Activated T-helper 1 cell treated with Interleukin-2 at 50 U/mL for 16 hours (primary cell): ENCODE measurements at places on chromosomes 2 and 18.

- DNase-seq, result no peak
These were observed 351.1 kb downstream of the RND3 start for GRCh38 chr2:150136401-150136800.

- no peak for DNase-seq
These were observed 1289.7 kb downstream of the LRP1B start for GRCh38 chr2:140841141-140841540.

DNA sequence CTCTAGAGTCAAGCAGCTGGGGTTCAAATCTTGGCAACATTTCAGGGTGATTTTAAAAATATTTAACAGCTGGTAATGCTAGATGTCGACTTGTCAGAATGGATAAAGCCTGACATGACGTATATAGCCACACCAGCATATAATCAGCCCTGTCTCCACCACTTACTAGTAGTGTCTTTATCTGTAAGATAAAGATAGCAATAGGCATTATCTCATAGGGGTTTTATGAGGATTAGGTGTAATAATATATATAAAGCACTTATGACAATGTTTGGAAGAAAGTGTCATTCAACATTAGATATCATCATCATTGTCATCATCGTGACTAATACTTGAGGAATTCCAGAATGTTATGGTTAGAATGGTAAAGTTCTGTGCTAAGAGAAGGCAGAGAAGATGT lies 369.0 kb upstream of the CWC22 start:
- DNase-seq, result no peak

GRCh38 chr18:79453816-79454735 lies 58.3 kb downstream of the NFATC1 start:
- DNase-seq, result no peak

GRCh38 chr18:8373486-8373885 lies 235.8 kb upstream of the RAB12 start:
- no peak for DNase-seq

DNA sequence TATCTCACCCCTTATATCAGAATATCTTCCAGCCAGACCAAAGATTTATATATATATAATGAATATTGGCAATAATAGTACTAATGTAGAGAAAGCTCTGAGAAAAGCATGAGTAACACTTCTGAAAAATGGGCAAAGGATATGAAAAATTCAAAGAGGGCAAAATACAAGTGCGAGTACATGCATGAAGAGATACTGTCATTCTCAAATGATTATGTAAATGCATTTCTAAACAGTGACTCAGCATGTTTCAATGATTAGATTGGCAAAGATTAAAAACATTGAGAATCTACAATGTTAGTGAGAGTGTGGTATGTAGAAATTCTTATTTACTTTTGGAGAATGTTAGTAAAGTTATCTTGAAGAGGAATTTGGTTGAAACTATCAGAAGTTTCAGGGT lies 118.3 kb upstream of the NEDD4L start:
- DNase-seq, result no peak

DNA sequence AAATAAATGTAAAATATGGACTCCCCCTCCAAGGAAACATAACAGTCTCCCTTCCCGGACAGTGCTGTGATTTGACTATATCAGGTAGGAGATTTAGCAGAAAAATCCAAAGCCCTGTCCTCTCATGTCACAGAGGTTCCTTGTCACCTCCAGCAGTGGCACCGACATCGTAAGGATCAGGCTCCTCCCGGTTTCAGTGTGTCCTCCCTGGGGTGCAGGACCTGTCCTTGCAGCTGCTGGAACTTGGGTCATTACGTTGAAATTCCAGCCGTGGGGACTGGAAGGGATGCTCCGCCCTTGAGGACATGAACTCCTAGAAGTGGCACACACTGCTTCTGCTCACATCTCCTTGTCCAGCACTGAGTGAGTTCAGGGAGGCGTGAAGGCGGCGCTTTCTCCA lies 101.1 kb upstream of the ODC1 start:
- DNase-seq, result no peak

DNA sequence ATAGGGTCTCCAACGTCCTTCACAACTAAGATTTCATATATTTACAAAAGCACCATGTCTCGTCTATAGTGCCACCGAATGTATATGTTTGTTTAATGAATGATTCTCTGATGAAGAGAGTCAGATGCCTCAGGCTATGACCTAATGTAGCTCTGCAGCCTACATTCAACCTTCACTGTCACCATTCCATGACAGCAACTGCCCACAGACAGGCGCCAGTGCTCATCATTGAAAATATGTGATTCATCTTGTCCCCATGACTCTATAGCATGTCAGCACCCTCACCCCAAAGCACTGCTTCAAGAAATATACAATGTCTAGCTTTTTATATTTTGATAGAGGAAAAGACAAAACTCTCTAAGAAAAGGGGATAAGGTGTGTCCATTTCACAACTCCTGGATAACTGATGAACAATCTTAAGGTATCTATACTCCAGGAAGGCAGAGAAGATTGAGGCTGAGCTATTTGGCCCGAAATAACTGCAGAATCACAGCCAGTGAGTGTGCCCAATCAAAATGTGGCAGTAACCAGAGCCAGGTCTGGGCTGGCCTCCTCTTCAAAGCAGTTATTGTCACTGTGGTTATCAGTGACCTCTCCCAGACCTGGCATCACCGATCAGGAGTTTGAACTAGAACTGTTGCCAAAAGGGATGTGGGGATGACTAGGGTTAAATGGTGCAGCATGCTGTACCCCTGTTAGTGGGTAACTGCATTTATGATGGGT lies 246.6 kb downstream of the SETBP1 start:
- no peak for DNase-seq

DNA sequence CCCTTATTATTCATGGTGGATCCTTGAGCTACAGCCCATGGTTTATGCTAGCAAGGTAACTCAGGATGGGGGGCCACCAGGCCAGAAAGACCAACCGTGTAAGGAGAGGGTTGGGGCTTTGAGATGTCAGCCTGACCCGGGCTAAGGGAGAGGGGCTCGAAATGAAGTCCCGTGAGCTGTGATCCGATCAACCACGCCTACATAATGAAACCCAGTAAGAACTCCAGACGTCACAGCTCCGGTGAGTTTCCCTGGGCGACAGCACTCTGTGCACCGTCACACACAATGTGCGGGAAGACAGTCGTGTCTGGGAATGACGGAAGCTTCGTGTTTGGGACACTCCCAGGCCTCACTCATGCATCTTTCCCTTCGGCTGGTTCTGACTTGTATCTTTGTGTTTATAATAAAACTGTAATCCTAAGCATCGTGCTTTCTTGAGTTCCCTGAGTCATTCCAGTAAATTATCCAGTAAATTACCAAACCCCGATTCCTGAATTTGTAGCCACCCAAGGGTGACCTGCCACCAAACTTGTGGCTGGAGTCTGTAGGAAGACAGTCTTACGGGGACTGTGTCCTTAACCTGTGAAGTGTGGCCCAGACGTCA lies 44.2 kb downstream of the CYP27C1 start:
- DNase-seq, result no peak

GRCh38 chr2:166134252-166135151 lies 6.7 kb upstream of the SCN1A start:
- DNase-seq, result no peak

GRCh38 chr18:77702686-77703085 lies 453.0 kb downstream of the GALR1 start:
- no peak for DNase-seq

GRCh38 chr2:159035790-159036411 lies 67.5 kb downstream of the TANC1 start:
- DNase-seq, result no peak

DNA sequence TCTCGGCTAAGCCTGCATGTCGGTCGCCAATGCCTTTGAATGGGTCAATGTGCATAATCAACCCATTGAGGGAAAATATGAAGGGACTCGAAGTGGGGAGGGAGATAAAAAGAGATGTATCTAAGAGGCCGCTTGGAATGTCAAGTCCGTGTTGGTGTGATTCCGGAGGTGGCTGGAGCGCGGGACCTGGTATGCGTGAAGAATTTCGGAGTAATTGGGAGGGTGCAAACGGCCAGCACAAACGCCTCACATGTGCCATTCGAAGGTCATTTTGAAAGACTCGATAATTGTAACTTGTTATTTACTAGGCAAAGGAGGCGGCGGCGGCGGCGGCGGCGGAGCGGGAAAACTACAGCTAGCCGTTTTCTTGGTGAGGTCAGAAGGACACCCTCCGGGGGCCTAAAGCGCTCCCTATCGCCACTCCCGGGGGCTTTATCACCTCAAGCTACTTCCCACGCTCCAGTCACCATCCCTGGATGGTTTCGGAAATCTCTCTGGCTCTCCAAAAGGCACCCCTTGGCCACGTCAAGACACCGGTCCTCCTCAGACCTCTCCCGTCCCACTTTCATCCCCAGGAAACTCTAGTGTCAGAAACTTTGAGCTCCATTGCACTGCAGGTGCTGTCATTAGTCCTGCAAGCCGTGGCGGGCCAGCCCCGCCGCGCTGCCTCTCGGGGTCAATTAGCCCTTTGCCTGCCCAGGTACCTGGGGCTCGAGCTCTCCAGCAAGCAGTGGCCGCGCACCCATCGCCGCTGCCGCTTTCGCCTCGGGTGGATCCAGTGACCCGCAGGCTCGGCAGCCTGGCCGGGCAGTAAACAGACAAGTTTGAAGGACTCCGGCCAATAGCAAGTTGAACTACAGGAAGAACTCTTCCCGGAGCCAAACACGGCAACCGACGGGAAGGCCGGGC lies 1.5 kb downstream of the ERBB4 start:
- DNase-seq, result no peak

GRCh38 chr2:60357996-60358395 lies 195.5 kb downstream of the BCL11A start:
- DNase-seq, result no peak

- DNase-seq, result no peak
These were observed 159.0 kb downstream of the TMX3 start for GRCh38 chr18:68555879-68556301.

DNA sequence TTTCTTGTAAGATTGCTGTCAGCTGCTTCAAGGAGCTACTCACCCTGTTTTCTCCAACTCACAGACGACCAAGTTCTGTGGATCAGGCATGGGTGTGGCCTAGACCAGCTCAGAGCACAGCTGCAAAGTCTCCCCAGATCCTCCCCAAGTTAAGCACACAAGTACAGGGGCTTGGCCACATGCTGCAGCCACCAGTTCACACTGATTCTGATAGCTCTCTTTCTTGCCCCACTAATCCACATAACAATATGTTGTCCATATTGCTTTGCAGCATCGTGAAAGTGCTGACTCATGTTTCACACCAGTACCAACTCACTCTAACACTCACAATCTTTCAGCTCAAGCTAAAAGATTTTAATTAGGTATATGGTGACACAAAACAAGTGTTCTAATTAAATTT lies 437.0 kb downstream of the PARD3B start:
- no peak for DNase-seq

GRCh38 chr2:24943427-24944053 lies 23.5 kb upstream of the ADCY3 start:
- DNase-seq, result no peak

DNA sequence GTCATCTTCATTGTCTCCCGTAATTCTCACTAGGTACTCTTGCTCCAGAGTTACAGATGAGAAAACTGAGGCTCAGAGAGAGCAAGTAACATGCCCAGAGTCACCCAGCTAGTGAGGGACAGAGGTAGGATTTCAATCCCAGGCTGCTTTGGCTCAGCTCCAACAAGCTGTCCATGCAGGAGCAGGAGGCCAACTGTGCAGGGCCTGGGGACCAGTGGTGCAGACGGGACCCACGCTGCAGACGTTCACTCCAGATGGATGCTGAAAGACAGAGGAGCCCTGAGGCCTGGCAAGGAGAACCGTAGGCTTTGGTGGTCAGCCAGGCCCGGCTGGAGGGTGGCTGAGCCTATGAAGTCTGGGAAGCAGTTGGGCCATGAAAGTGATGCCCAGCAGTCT lies 102.6 kb downstream of the MCFD2 start:
- DNase-seq, result no peak

DNA sequence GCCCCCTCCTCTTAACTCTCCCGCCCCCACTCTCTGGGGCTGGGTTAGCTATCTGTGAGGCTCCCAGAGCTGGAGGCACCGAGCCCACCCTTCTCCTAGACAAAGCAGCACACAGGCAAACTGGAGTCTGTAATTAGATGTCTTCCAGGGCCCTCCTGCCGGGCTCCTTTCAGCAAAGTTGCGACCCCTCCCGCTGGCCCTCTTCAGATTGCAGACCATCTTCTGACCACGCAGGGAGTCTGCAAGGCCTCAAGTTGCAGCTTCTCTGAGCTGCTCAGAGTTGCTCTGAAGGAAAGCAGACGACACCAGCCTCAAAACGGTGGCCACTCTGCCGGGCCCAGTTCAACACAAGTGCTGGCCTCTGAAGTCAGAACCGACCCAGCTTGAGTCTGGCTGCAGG lies 228.4 kb upstream of the COPS8 start:
- no peak for DNase-seq

DNA sequence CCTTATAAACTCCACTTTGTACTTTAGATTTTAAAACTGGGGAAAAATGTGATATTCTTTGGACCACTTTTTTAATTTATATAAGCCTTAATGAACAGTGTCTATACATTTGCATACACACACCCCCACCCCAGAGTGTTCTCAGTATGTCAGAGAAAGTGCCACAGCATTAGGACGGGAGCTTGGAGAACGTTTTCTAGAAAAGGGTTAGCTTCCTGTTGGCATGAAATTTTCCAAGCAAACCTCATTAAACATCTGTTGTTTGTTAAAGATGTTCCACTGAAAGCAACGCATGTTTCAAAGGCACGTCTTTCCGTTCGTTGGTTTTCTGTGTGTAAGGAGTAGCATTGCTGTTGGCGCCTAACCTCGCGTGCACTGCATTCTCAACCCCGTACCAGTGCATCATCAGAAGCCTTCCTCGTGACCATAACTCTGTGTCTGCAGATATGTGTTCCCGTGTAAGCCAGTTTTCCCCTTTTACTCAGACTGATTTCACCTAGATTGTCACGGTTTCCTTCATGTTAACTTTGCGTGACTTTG lies 228.5 kb downstream of the ALPK2 start:
- no peak for DNase-seq

DNA sequence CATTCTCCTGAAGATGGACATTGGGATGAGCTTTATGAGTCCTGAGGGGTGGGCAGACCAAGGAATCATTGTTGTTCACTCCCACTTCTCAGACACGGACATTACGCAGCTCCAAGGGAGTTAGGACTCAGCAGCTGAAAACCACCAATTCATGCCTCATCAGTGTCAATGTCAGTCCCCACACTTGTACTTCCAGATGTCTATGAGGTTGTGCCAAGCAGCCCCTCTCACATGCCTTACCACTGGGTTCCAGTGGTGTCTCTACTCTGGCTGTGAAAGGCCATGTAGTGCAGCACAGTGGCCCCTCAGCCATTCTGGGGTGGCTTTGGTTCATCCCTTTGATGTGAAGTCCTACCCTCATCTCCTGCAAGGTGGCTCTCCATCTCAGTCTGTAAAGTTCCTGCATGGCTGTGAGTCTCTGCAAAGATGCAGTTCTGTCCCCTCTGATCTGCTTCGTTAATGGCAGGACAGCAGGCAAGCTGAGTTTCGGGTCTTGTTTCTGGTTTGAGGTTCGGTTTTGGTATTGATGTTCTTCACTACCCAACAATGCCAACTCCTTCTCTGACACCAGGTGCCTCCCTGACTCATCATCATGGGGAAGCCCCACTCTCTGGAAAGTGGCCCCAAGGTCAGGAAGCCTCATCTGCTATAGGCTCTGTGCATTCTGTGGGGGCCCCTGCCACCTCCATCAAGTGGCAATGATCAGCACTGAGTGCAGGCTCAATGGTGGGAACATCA lies 14.0 kb upstream of the COL6A3 start:
- DNase-seq, result peak; percentile 20

- no peak for DNase-seq
These were observed 56.2 kb downstream of the ZCCHC2 start for GRCh38 chr18:62578980-62579511.
